Left forelimb (tissue), 1 donor: ENCODE measurements at places on chromosomes 16 and 17.

GRCh38 chr17:81234506-81234855 lies 4.4 kb downstream of the TEPSIN start:
- DNase-seq = no peak

DNA sequence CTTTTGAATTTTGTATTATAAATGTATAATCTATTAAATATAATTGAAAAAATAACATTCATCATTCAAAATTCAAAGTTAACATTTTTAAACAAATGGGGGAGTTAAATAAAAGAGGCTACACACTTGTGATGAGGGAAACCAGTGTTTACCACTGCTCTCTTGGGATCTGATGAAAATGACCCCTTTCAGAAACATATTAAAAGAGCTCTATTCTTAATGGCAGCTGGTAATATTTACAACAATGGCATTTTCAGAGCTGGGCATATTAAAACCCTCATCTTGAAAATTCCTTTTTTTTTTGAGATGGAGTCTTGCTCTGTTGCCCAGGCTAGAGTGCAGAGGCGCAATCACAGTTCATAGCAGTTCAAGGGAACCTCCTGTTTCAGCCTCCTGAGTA lies 19.3 kb upstream of the FLCN start:
- DNase-seq = no peak

- no peak for DNase-seq
Observed at GRCh38 chr17:39568702-39569101, 39.0 kb downstream of the NEUROD2 start.

GRCh38 chr17:802901-803881 lies 21.0 kb downstream of the MRM3 start:
- DNase-seq = no peak

- DNase-seq = no peak
Observed at GRCh38 chr16:80852261-80852872, 48.0 kb upstream of the CDYL2 start.

DNA sequence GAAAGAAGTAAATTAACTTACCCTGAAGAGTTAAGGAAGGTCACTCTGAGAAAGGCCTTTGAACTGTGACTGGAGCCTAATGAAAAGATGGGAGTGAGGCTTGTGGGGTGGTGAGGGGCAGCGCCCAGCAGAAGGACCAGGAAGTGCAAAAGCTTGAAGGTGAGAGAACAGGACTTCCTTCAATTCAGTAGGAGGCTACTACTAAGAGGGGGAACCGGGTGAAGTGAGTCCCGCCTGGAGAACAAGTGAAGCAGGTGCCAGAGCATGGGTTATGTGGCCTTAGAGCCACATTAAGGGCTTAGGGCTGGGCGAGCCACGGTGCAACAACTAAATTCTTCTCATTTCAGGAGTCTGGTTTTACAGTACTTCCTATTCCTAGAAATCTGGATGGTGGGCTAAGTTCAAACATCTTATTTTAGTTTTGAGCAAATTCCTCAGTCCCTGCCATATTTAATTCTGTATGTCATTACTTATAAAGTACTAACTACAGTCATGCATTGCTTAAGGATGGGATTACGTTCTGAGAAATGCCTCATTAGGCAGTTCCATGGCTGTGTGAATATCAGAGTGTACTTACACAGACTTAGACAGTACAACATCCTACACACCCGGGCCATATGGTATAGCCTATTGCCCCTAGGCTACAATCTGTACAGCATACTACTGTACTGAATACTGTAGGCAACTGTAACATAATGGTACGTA lies 5.1 kb downstream of the CFAP20 start:
- no peak for DNase-seq

DNA sequence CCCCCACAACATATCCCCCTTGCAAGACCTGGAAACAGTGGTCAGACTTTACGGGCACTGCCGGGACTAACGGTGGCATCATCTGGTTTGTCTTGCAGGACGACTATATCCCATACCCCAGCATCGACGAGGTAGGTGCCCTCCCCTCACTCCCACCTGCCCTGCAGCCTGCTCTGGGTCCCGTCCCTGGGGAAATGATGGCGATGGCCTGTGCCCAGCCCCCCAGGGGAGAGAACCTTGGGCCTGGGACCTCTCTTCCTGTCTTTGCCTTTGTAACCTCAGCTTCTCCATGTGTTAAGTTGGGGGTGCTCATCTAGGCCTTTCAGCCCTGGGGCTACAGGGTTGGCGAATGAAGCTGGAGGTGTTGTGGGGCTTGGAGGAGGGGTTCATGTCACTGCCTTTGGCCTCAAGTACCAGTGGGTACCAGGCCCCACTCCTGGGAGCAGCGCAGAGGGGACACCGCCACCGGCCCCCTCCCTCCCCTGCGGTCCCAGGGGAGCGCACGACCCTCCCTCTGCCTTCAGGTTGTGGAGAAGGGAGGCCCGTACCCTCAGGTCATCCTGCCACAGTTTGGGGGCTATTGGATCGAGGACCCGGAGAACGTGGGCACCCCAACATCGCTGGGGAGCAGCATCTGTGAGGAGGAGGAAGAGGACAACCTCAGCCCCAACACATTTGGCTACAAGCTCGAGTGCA lies 99.9 kb downstream of the OR1D5 start:
- no peak for DNase-seq

DNA sequence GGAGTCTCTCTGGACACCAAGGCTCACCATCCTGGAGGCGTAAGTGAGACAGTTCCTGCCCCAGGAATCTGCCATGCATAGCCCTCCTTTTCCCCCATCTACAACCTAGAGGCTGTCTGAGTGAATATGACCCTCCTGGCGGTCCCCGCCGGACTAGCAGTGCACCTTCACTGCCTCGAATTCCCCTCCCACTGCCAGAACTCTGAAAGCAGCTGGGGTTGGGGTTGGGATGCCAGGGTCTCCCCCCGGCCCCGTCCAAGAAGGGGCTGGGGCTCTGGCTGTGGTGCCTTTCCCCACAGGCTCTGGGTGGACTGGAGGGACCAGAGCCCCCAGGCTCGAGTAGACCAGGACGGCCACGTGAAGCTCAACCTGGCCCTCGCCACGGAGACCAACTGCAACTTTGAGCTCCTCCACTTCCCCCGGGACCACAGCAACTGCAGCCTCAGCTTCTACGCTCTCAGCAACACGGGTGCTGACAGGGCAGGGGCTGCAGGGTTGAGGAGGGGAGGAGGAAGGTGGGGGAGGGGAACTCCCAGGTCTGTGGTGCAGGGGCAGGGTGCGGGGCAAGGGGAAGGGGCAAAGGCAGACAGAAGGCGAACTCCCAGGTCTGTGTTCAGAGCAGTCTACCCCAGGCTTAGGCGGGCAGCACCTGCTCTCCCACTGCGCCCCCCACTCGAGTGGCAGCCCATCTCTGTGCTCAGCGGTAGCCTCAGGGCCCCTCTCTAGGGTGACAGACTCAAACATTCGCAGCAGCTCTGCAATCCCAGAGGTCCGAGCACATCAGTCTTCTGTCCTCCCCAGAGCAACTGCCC lies 1.2 kb downstream of the ZACN start:
- DNase-seq = peak; percentile 66

- no peak for DNase-seq
Observed at GRCh38 chr16:66275775-66276428, 90.6 kb upstream of the CDH5 start.

GRCh38 chr17:76146053-76146851 lies 5.2 kb upstream of the FOXJ1 start:
- peak; percentile 55 for DNase-seq
